ENCODE measurements at places on chromosomes 4 and X. TPM values are rescaled to one million over a fixed set of nuclear protein-coding genes. Genes with fewer than 3 reads are reported as not detected.

The ADH7 gene
- not detected for total RNA-seq

GRCh38 chr4:24795666-24796381, 451 bp downstream of the SOD3 start:
- no peak overlapping the region for H3K4me3 ChIP-seq
- H3K27ac ChIP-seq = no peak overlapping the region
- no peaks in the 10 kb centered on the region for H3K36me3 ChIP-seq
- no peaks in the 10 kb centered on the region for H3K4me1 ChIP-seq

The CHRDL1 gene
- total RNA-seq = 0.08 TPM

The COL25A1 gene
- total RNA-seq = not detected

DNA sequence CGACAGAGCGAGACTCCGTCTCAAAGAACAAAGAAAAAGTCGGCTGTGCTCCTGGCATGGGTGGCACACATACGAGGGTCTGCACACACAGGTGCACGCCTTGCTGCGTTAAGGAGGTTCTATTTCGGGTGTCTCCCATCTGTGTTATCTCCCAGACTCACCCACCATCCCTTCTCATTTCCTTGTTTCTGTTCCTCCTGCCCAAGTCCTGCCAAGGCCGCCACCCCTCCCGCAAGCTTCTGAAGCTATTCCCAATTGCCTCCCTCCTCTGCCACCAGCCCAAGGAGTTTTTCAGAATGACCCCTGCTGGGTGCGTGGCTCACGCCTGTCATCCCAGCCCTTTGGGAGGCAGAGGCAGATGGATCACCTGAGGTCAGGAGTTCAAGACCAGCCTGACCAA, 6.0 kb upstream of the IL3RA start:
- H3K4me3 ChIP-seq = no peak overlapping the region
- H3K27ac ChIP-seq = no peak overlapping the region

DNA sequence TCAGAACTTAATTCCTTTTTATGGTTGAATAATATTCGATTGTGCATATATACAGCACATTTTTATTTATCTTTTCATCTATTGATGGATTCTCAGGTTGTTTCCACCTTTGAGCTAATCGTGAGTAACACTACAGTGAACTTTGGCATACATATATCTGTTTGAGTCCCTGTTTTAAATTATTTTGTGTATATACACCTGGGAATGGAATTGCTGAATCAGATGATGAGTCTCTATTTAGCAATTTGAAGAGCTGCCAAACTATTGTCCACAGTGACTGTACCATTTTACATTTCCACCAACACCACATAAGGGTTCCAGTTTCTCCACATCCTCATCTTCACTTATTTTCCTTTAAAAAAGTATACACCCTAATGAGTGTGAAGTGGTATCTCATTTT, 166.2 kb upstream of the FGF13 start:
- no peak overlapping the region for H3K4me3 ChIP-seq
- no peak for DNase-seq
- H3K27me3 ChIP-seq = no peaks in the 10 kb centered on the region
- no peaks in the 10 kb centered on the region for H3K36me3 ChIP-seq

DNA sequence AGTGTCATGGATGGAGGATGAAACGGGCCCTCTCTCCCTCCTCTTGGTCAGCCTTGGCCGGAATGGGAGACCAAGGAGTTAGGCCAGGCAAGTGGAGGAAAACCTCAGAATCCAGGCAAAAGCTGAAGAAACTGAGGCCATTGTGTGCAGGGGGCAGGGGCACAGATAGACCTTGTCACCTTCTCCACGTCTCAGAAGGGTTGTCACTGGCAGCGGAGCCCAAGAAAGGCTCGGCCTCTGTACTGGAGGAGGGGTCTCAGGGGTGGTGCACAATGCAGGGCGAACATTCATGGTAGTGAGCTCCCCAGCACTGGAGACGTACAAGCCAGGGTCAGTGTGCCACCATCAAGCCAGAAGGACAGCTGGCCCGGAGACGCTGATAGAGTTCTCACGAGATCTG, 139.5 kb downstream of the CPZ start:
- no peak for DNase-seq
- no peak overlapping the region for H3K4me3 ChIP-seq
- no peaks in the 10 kb centered on the region for H3K27me3 ChIP-seq
- H3K36me3 ChIP-seq = no peaks in the 10 kb centered on the region

The WNK3 gene
- not detected for total RNA-seq

The MYOZ2 gene
- total RNA-seq = not detected

DNA sequence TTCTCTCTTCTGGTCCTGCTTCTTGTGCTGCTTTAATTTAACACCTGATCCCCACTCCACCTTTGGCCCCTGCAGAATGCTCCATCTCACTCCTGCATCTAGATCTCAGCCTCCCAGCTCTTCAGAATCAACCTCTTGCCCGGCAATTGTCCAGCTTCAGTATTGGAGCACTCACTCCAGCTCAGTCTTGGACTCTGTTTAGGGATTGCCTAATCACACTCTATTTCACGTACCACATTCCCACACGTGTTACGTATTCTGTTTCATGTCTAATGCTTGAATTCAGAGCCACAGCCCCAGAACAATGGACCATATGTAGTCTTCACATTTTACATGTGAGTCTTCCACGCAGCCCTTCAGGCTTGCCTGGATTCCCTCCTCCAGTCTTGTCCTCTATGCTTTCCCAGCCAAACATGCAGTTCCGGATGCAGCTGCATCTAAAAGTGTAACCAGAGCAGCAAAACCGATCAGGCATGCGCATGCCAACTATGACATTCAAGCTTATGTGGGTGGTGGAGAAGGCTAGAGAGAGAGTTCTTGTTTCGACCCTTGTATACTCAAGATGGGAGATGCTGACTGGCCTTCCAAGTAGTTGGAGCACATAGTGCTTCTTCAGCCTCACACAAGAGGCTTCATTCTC, 105.2 kb upstream of the FAM9A start:
- no peaks in the 10 kb centered on the region for H3K36me3 ChIP-seq
- DNase-seq = no peak
- no peak overlapping the region for H3K4me3 ChIP-seq
- H3K27ac ChIP-seq = no peak overlapping the region
- H3K27me3 ChIP-seq = no peaks in the 10 kb centered on the region

The GAGE12F gene
- total RNA-seq = 0.49 TPM

- no peaks in the 10 kb centered on the region for H3K4me1 ChIP-seq
- DNase-seq = no peak
- H3K27ac ChIP-seq = no peak overlapping the region
- 0 out of 2 replicates have a peak, but pooled peaks cover 5% of the 10 kb centered on the region for H3K36me3 ChIP-seq
- no peaks in the 10 kb centered on the region for H3K27me3 ChIP-seq
- H3K4me3 ChIP-seq = no peak overlapping the region
Measured at GRCh38 chr4:84852081-84852480, 114.4 kb downstream of the WDFY3 start.

GRCh38 chr4:72302981-72303704, 265.9 kb downstream of the ADAMTS3 start:
- no peak overlapping the region for H3K4me3 ChIP-seq
- H3K4me1 ChIP-seq = no peaks in the 10 kb centered on the region
- no peaks in the 10 kb centered on the region for H3K36me3 ChIP-seq
- H3K27me3 ChIP-seq = no peaks in the 10 kb centered on the region

GRCh38 chr4:20617678-20618396, 82.4 kb upstream of the PACRGL start:
- no peak for DNase-seq
- no peaks in the 10 kb centered on the region for H3K4me1 ChIP-seq
- H3K27ac ChIP-seq = no peak overlapping the region
- H3K36me3 ChIP-seq = no peaks in the 10 kb centered on the region
- H3K4me3 ChIP-seq = no peak overlapping the region

The USP26 gene
- total RNA-seq = not detected

DNA sequence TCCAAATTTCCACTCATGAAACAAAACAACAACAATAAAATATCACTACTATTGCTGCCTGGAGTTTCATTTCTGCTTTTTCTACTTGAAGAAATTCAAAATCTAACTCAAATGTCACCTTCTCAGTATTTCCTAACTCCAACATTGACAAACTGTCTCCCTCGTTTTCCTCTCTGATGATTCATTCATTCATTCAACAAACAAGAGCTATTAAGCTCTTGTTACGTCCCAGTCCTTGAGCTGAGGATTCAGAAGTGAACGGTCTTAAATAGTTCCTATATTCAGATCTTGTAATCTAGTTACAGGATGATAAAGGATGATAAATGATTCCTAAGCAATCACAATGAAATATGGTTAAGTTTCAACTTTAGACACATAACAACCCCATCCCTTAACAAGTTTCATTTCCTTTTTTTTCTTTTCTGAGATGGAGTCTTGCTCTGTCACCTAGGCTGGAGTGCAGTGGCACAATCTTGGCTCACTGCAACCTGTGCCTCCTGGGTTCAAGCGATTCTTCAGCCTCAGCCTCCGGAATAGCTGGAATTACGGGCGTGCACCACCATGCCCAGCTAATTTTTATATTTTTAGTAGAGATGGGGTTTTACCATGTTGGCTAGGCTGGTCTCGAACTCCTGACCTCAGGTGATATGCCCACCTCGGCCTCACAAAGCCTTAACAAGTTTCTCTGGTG, 1.7 kb downstream of the SLC9B2 start:
- H3K27me3 ChIP-seq = no peaks in the 10 kb centered on the region
- DNase-seq = no peak
- peak overlapping the region; percentile 74 for H3K4me3 ChIP-seq
- peaks cover 15% of the 10 kb centered on the region for H3K4me1 ChIP-seq
- peak overlapping the region; percentile 84 for H3K27ac ChIP-seq
- no peaks in the 10 kb centered on the region for H3K36me3 ChIP-seq

The MOB1B gene
- total RNA-seq = 20.1 TPM

DNA sequence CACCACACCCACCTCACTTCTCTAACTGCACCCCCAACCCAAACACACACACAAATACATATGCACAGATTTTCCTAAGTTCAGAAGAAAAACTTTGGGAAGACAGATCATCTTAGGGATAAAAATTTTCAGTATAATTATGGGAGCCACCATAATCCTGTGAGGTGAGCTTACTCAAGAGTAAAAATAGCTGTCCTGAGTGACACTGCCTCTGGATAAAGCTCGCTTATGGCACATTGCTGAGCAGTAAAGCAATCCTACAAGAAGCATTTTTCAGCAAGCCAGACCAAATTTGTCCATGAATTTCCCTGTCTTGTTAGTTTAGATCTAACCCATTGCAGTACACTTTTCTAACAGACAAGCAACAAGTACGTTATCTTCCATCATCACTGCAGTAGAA, 83.8 kb downstream of the INPP4B start:
- H3K36me3 ChIP-seq = no peaks in the 10 kb centered on the region
- no peak for DNase-seq
- H3K27ac ChIP-seq = no peak overlapping the region
- H3K27me3 ChIP-seq = no peaks in the 10 kb centered on the region
- no peaks in the 10 kb centered on the region for H3K4me1 ChIP-seq

- DNase-seq = no peak
- H3K27me3 ChIP-seq = no peaks in the 10 kb centered on the region
- H3K36me3 ChIP-seq = no peaks in the 10 kb centered on the region
Measured at GRCh38 chr4:47972181-47972580, 44.3 kb downstream of the CNGA1 start.

The TBC1D8B gene
- total RNA-seq = 8.9 TPM

The ZFYVE28 gene
- 11.9 TPM for total RNA-seq

- H3K27me3 ChIP-seq = no peaks in the 10 kb centered on the region
- no peak overlapping the region for H3K27ac ChIP-seq
- no peaks in the 10 kb centered on the region for H3K4me1 ChIP-seq
Measured at GRCh38 chr4:138871555-138871875, 144.1 kb upstream of the NOCT start.

DNA sequence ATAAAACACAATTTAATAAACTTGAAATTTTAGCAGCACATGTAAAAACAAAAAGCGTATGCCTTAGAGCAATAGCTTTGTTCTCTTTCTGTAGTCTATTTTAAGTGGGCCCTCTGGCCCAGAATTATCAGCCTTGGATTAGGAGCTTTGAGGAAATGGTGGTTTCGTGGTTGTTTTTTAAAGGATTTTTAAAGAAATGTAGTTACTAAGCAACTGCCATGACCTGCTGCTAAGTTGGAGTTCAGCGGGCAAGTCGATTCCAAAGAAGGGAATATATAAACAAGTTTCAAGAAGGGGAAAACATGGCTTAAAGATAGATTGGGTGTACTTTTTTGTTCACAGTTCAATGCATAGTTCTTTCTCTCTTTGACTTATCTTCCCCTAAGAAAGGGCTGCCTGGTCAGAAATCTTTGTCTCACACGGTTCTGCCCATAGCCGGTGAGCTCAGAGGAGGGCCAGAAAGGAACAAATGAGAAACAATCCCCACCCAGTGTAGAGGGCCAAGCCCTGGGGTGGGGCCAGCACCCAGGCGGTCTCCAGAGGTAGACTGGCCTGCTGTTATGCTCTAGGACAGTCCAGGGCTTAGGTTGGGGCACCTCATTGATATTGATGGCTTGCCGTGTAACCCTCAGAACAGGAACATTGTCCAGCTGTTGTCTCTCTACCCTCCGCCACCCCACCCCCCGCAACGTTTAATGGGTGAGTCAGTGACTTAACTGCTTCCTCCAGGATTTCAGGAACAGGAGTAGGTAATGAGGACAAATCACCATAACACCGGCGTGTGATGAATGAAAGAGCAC, 32.5 kb downstream of the DLG3 start:
- H3K4me1 ChIP-seq = peaks cover 3% of the 10 kb centered on the region
- H3K4me3 ChIP-seq = no peak overlapping the region
- DNase-seq = no peak
- H3K27me3 ChIP-seq = no peaks in the 10 kb centered on the region

DNA sequence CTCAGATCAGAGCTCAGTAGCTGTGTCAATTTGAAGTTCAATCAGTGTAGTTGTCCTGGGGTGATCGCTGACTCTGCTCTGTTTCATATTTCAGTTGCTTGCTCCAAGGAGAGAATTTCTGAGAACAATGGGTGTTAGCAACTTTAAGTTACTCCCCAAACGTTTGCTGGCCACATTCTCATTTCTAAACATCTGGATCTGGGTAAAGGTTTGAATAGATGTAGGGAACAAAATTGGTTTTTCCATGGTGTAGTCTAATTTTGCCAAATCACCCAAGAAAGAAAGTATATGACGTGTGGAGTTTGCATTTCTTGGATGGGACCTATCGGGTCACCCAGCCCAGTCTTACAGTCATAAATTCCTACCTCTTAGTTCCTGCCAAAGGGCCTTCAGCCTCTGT, 103.7 kb downstream of the AKAP4 start:
- no peaks in the 10 kb centered on the region for H3K4me1 ChIP-seq
- no peak overlapping the region for H3K27ac ChIP-seq
- no peaks in the 10 kb centered on the region for H3K27me3 ChIP-seq
- DNase-seq = no peak
- no peak overlapping the region for H3K4me3 ChIP-seq

DNA sequence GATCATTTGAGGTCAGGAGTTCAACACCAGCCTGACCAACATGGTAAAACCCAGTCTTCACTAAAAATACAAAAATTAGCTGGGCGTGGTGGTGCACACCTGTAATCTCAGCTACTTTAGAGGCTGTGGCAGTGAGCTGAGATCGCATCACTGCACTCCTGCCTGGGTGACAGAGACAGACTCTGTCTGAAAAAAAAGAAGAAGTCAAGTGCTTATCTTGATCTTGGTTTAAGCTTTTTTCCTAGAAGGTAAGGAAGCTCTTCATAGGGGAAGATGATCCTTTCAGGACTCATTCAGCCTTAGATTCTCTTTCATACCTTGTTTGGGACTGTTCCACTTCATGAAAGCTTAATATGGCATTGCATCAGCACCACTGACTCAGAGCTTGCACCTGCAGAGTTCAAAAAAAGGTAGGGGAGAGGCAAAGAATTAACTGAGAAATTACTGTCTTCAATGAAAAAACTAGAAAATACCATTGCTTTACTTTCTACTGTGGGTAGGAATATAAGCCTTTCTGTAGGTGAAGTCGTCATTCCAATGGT, 70.8 kb upstream of the EPGN start:
- H3K27ac ChIP-seq = no peak overlapping the region
- no peak for DNase-seq
- H3K36me3 ChIP-seq = no peaks in the 10 kb centered on the region
- no peak overlapping the region for H3K4me3 ChIP-seq
- no peaks in the 10 kb centered on the region for H3K4me1 ChIP-seq

All from Panc1 (cell line).